ENCODE measurements at places on chromosomes 5 and 9. TPM values are rescaled to one million over a fixed set of nuclear protein-coding genes. Genes with fewer than 3 reads are reported as not detected.
A peak's percentile ranks its signal among the peaks of the same experiment; 100 is the strongest.

The ACTBL2 gene
- total RNA-seq: not detected

The URM1 gene
- 73.2 TPM for total RNA-seq

The GABRA1 gene
- total RNA-seq: not detected

The DOCK8 gene
- total RNA-seq: 0.58 TPM

The CER1 gene
- 0.32 TPM for total RNA-seq

The OR1J2 gene
- total RNA-seq: not detected

The RLN1 gene
- 0.84 TPM for total RNA-seq

DNA sequence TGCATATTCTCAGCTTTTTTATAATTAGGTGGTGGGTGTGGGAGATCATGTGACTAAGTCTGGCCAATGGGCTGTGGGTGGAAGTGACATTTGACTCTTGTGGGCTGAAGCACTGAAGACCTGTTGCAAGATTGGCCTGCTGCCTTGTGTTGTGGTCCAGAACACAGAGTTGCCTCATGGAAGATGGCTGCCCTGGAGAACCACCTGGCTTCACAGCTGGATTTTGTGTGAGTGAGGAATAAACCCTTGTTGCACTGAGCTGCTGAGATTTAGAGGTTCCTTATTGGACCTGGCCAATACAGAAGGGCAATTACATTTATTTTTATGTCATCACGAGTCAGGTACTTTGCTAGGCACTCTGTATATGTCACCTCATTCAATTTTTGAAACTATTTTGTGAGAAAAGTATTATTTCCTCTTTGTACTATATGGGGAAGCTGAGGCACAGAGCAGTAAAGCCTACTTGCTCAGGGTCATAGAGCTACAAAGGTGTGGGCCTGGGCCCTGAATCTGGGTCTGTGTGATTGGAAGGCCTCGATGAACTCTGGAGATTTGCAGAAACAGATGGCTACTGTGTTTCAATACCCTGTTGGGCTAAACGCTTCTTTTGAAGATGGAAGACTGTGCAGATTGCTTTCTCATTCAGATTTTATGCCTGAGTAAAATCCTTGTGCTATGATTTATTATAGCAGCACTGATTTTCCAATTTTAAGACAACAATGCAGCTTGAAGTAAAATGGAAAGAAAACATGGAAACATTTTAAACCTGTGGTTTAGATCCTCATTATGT is 71.2 kb upstream of the TBC1D2 start:
- no peak overlapping the region for H3K4me3 ChIP-seq
- DNase-seq: no peak
- no peaks in the 10 kb centered on the region for H3K4me1 ChIP-seq
- no peaks in the 10 kb centered on the region for H3K36me3 ChIP-seq

DNA sequence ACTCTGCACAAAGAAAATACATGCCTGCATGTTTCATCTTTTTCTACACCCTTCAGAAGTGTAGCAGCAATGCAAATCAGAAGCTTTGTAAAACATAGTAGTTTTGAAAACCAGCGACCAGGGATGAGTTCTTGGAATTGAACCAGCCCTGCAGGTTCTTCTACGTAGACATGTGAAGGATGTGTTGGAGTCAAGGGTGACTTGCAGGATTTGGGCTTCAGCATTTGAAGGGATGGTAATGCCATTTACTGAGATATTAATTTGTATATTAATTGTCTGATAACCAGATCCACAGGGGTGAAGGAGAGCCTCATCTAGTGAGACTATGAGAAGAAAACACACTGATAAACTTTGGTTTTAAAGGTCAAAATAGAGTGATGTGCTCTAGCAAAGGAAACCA is 72.4 kb downstream of the KIAA1958 start:
- H3K36me3 ChIP-seq: peaks cover 8% of the 10 kb centered on the region
- DNase-seq: no peak
- no peaks in the 10 kb centered on the region for H3K27me3 ChIP-seq
- H3K27ac ChIP-seq: peak overlapping the region; percentile 21
- H3K4me3 ChIP-seq: no peak overlapping the region

DNA sequence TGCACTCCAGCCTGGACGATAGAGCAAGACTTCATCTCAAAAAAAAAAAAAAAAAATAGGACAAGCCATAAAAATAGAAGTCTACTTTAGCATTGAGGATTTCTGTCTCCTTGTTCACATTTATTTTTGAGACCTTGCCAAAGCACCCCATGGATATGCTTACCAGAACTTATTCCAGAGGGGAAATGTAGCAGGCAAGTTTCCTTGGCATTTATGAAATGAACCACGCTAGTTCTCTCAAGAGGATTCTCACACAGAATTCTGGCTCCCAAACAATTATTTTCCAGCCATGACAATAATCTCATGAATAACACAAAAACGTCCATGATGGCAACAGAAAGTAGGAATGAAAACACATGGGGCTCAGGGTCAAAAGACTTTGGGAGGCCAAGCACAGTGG is 23.4 kb upstream of the GPX8 start:
- H3K27ac ChIP-seq: no peak overlapping the region
- no peaks in the 10 kb centered on the region for H3K4me1 ChIP-seq
- no peaks in the 10 kb centered on the region for H3K36me3 ChIP-seq
- no peak for DNase-seq
- H3K27me3 ChIP-seq: peaks cover 4% of the 10 kb centered on the region

GRCh38 chr9:4221931-4222330 is 77.9 kb downstream of the GLIS3 start:
- H3K4me3 ChIP-seq: no peak overlapping the region
- DNase-seq: no peak
- no peak overlapping the region for H3K27ac ChIP-seq
- no peaks in the 10 kb centered on the region for H3K27me3 ChIP-seq

DNA sequence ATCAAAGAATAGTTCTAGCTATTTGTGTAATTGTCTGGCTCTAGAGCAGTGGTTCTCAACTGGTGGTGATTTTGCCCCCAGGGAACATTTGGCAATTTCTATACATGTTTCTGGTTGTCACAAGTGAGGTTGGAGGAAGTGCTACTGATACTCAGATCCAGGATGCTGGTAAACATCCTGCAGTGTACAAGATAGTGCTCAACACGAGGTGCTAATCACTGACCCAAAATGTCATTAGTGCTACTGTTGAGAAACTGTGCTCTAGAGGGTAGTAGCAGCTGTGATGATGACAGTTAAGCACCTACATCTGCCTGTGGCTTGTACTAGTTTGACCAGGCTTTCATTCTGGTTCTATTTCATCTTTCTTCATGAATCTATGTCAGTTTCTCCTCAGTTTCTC is 22.1 kb downstream of the LRRC19 start:
- H3K4me3 ChIP-seq: no peak overlapping the region
- no peak for DNase-seq
- H3K27ac ChIP-seq: no peak overlapping the region
- H3K36me3 ChIP-seq: peaks cover 10% of the 10 kb centered on the region
- H3K4me1 ChIP-seq: no peaks in the 10 kb centered on the region

GRCh38 chr5:11302663-11303062 is 541.6 kb upstream of the DAP start:
- no peak overlapping the region for H3K4me3 ChIP-seq
- no peaks in the 10 kb centered on the region for H3K36me3 ChIP-seq
- H3K27me3 ChIP-seq: no peaks in the 10 kb centered on the region

GRCh38 chr5:855771-856530 is 5.2 kb upstream of the ZDHHC11 start:
- H3K27me3 ChIP-seq: peaks cover 13% of the 10 kb centered on the region
- no peaks in the 10 kb centered on the region for H3K4me1 ChIP-seq
- DNase-seq: no peak
- H3K4me3 ChIP-seq: no peak overlapping the region
- H3K27ac ChIP-seq: no peak overlapping the region

- DNase-seq: no peak
- H3K36me3 ChIP-seq: no peaks in the 10 kb centered on the region
- no peak overlapping the region for H3K4me3 ChIP-seq
- H3K27me3 ChIP-seq: no peaks in the 10 kb centered on the region
- H3K27ac ChIP-seq: no peak overlapping the region
These were observed 2326.0 kb upstream of the ACO1 start for GRCh38 chr9:30058463-30058862.

DNA sequence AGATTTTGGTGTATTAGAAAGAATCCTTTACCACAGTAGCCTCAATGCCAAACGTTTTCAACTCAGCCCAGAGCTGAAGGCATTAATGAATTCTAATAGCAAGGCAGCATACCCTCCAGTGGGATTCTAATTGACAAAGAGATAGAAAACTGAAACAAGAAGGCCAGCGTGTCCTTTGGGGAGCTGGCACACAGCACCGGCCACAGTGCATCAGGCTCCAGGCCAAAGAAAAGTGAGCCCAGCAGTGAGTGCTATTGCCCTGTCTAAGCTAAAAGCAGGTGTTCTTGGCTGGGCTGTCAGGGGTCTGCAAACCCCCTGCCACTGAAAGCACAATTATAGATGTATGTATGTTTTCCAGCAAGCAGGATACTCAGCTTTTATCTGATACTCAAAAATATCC is 40.4 kb downstream of the PPIC start:
- H3K4me3 ChIP-seq: no peak overlapping the region
- H3K27me3 ChIP-seq: no peaks in the 10 kb centered on the region
- H3K36me3 ChIP-seq: no peaks in the 10 kb centered on the region

DNA sequence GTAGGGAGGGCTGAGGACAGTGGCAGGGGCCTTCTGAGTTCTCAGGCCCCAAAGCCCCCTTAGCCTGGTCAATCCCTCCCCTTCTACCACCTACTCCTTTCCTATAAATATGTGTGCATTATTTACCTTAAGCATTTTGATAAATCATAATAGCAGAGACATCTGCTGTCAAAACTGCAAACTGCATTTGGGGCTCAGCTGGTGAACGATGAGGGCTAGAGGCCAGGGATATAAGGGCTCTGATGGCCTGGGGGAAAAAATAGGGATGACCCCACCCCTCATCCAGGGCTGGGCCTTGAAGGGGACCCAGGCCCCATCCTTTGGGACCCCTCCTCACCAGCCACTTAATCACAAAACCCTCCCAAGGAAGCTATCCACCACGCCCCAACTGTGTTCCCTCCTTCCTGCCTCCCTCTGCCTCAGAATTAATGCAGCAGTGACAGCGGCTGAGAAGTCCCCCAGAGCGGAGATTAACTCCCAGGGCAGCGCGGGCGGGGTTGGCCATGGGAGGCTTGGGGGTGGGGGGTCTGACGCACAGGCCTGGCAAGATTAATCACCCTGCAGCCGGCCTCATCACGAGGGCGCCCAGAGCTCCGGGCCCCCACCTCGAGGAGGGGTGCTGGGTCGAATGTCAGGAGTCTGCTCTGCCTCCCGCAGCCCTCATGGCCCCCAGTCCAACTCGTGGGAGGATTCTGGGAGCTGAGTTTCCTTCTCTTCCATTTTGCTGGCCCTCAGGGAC is 42.1 kb downstream of the CXXC5 start:
- no peak for DNase-seq
- H3K4me1 ChIP-seq: peaks cover 74% of the 10 kb centered on the region
- no peaks in the 10 kb centered on the region for H3K36me3 ChIP-seq
- no peaks in the 10 kb centered on the region for H3K27me3 ChIP-seq

DNA sequence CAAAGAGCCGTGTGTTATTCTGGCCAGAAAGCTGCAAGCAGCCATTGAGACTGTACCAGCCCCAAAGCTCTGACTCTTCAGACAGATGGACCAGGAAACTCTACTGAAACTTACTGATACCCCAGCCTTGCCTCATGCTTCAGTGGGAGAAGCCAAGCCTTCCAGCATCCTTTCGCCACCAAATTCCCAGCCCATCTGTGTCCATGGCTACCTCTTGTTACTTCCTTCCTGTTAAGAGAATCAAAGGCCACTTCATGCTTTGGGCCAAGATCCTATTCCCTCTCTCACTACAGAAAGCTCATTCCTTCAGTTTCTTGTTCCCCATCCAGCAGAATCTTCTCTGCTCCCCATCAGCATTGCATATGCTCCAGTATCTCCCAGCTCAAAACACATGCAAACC is 46.9 kb upstream of the FREM1 start:
- H3K27ac ChIP-seq: no peak overlapping the region
- DNase-seq: no peak
- no peaks in the 10 kb centered on the region for H3K27me3 ChIP-seq
- H3K36me3 ChIP-seq: peaks cover 26% of the 10 kb centered on the region
- H3K4me1 ChIP-seq: peaks cover 17% of the 10 kb centered on the region

DNA sequence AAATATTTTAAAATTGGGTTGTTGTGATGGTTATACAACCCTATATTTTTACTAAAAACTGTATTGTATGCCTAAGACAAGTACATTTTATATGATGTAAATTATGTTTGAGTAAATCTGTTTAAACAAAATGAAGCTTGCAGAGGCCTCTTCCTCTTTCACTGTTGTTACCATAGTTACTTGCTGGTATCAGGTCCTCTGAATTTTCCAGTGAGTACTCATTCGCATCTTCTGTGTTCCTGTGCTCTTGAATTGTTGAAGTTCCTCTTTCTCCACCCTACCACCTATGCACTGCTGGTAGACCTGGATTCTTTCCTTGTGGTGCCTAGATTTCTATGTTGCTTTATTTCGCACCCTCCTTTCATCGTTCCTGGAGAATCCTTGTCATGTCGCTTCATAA is 938.5 kb upstream of the ACO1 start:
- no peak overlapping the region for H3K4me3 ChIP-seq
- DNase-seq: no peak
- no peaks in the 10 kb centered on the region for H3K36me3 ChIP-seq
- peaks cover 21% of the 10 kb centered on the region for H3K4me1 ChIP-seq

DNA sequence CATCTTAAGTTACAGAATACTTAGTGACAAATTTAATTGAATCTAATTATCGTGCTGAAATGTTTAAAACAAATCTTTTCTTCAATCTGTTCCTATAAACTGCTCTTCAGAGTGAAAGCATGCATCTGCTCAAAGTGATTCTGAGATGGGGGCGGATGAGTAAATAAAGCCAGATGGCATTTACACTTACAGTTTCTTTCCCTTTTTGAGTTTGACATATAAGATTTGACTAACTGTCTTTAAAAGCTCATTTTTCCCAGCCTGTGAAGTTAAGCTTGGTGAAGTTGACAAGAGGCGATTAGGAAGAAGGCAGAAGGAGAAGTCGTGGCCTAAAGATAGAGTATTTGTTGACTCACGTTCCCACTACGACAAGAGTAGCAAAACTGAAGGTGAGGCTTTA is 137.4 kb downstream of the LPAR1 start:
- no peaks in the 10 kb centered on the region for H3K4me1 ChIP-seq
- H3K27me3 ChIP-seq: no peaks in the 10 kb centered on the region
- H3K27ac ChIP-seq: no peak overlapping the region
- H3K4me3 ChIP-seq: no peak overlapping the region
- DNase-seq: no peak

DNA sequence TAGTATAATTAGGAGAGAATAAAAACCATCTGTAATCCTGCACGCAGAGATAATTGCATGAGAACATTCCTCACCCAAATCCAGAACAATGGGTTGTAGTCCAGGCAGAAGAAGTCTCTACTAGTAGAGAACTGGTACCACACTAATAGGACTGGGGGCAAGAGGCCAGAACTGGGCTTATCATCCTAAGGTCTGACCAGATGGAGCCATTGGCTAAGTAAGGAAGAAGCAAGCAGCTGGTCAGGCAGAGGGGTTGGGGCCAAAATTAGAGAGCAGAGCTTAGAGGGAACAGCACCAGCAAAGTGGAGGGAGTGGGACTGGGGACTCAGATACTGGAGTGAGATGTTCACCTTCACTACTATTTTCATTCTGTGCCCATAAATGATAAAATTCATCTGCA is 35.4 kb upstream of the MAP1B start:
- H3K36me3 ChIP-seq: no peaks in the 10 kb centered on the region
- DNase-seq: no peak
- no peaks in the 10 kb centered on the region for H3K27me3 ChIP-seq
- no peak overlapping the region for H3K4me3 ChIP-seq
- H3K4me1 ChIP-seq: peaks cover 13% of the 10 kb centered on the region

GRCh38 chr5:122401976-122402725 is 90.1 kb downstream of the SNCAIP start:
- DNase-seq: no peak
- no peaks in the 10 kb centered on the region for H3K36me3 ChIP-seq
- peaks cover 16% of the 10 kb centered on the region for H3K4me1 ChIP-seq
- H3K27ac ChIP-seq: no peak overlapping the region

- no peak overlapping the region for H3K4me3 ChIP-seq
- H3K4me1 ChIP-seq: peaks cover 8% of the 10 kb centered on the region
- H3K36me3 ChIP-seq: peaks cover 11% of the 10 kb centered on the region
These were observed 64.7 kb downstream of the CDC14B start for GRCh38 chr9:96554801-96555566.
